ENCODE measurements at places on chromosomes 12 and 14. TPM values are rescaled to one million over a fixed set of nuclear protein-coding genes. Genes with fewer than 3 reads are reported as not detected.

Gene PRB2
- not detected for total RNA-seq

Gene COL2A1
- total RNA-seq, result 0.15 TPM

Gene FLRT2
- total RNA-seq, result 53.7 TPM

Gene ATF7IP
- 122 TPM for total RNA-seq

DNA sequence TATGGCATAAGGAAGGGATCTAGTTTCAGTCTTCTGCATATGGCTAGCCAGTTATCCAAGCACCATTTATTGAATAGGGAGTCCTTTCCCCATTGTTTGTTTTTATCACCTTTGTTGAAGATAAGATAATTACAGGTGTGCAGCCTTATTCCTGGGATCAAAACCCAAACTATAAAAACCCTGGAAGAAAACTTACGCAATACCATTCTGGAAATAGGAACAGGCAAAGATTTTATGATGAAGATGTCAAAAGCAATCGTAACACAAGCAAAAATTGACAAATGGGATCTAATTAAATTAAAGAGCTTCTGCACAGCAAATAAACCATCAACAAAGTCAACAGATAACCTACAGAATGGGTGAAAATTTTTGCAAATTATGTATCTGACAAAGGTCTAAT lies 128.5 kb upstream of the DCN start:
- H3K27ac ChIP-seq, result no peak overlapping the region
- no peaks in the 10 kb centered on the region for H3K27me3 ChIP-seq
- no peaks in the 10 kb centered on the region for H3K36me3 ChIP-seq
- no peak overlapping the region for H3K4me3 ChIP-seq

- no peaks in the 10 kb centered on the region for H3K36me3 ChIP-seq
- H3K27me3 ChIP-seq, result no peaks in the 10 kb centered on the region
- peaks cover 5% of the 10 kb centered on the region for H3K4me1 ChIP-seq
- peak overlapping the region; percentile 38 for H3K27ac ChIP-seq
- peak; percentile 87 for DNase-seq
These were observed 57.2 kb downstream of the HMGA2 start for GRCh38 chr12:65881348-65881961.

DNA sequence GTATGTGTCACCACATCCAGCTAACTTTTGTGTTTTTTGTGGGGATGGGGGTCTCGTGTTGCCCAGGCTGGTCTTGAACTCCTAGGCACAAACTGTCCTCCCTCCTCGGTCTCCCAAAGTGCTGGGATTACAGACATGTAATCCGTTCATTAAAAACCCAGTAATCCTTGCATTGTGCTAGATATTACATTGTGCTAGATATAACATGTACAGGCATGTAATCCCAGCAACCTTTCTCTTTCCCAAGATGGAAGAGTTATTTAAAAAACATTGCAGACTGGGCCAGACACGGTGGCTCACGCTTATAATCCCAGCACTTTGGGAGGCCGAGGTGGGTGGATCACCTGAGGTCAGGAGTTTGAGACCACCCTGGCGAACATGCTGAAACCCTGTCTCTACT lies 19.7 kb downstream of the ELK3 start:
- H3K27ac ChIP-seq, result no peak overlapping the region
- H3K4me1 ChIP-seq, result peaks cover 6% of the 10 kb centered on the region
- no peak for DNase-seq
- no peak overlapping the region for H3K4me3 ChIP-seq

DNA sequence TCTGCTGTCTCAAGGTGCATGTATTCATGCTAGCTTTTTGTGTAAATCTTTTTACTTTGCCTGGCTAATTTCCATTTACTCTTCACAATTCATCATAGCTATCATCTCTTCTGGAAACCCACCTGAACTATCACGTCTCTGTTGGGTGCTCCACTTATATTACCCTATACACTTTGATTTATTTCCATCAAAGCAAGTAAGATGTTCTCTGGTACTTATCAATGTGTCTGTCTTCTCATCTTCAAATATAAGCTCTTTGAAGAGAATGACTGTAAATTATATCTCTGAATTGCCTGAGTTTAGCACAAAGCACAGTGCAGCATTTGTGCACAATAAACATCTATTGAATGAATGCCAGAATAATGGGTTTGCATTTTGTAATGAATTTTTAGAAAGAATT lies 1129.7 kb downstream of the LRFN5 start:
- no peaks in the 10 kb centered on the region for H3K4me1 ChIP-seq
- no peak overlapping the region for H3K27ac ChIP-seq
- no peaks in the 10 kb centered on the region for H3K27me3 ChIP-seq
- no peak overlapping the region for H3K4me3 ChIP-seq
- no peaks in the 10 kb centered on the region for H3K36me3 ChIP-seq
